GM23338 (cell line): ENCODE measurements at places on chromosomes 3 and 15. TPM values are rescaled to one million over a fixed set of nuclear protein-coding genes. Genes with fewer than 3 reads are reported as not detected.

DNA sequence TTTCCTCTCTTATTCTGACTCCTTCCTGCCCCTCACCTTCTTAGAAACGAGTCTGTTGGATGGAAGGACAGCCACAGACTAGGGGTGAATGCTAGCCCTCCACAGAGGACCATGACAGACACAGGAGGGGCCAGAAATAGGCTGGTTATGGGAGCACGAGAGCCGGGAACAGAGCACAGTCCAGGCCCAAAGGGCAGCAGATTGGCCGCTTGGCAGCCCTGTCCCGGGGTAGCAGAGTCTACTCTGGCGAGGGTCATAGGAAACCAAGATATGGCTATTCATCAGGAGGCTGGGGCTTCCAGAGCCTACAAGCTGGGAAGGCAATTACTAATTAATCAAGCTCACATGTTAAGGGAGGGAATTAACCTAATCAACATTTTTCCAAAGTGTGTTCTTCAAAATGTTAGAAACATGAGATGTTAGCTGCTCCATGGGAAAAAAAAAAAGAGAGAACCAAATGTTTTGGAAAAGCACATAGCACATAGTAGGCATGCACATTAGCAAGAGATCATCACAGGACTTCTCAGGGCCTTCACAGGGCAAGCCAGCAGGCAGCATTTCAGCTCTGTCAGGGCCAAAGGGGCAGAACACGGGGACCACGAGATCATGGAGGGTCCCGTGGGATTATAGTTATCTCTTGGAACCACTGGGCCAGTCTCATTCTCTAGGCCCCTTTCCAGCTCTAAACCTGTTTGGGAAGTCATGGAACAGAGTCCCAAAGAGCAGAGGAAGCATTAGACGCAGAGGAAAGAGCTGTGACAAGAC lies 13.3 kb downstream of the SEMA3G start:
- H3K4me1 ChIP-seq: no peaks in the 10 kb centered on the region
- no peak overlapping the region for H3K4me3 ChIP-seq
- H3K27ac ChIP-seq: no peak overlapping the region
- no peak for DNase-seq

GRCh38 chr3:98711426-98711825 lies 51.7 kb upstream of the ST3GAL6 start:
- H3K27ac ChIP-seq: no peak overlapping the region
- H3K4me3 ChIP-seq: no peak overlapping the region
- no peaks in the 10 kb centered on the region for H3K36me3 ChIP-seq
- DNase-seq: no peak

GRCh38 chr3:129628169-129628522 lies 21.7 kb upstream of the PLXND1 start:
- H3K36me3 ChIP-seq: no peaks in the 10 kb centered on the region
- no peak overlapping the region for H3K27ac ChIP-seq
- peak overlapping the region; percentile 67 for H3K4me3 ChIP-seq
- H3K27me3 ChIP-seq: no peaks in the 10 kb centered on the region
- H3K4me1 ChIP-seq: peaks cover 13% of the 10 kb centered on the region

DNA sequence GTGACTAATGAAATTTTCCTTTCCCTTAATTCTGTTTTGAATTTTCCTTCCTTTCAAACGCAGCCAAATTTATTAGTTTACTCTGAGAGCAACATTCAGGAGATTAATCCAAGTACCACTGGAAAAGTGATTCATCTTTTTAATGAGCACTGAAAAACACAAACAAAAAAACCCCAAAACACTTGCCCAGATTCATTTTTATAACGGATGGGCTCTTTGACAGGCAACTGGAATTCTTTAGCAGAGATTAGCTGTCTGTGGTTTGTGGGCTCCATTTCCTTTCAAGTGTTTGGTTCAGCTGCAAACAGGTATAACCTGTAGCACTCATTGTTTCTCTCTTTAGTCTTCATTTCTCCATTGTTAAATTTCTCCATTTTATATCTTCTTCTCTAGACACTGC lies 3.1 kb upstream of the POLR2M start:
- DNase-seq: no peak
- H3K27me3 ChIP-seq: peaks cover 8% of the 10 kb centered on the region
- no peak overlapping the region for H3K4me3 ChIP-seq
- H3K36me3 ChIP-seq: no peaks in the 10 kb centered on the region
- H3K4me1 ChIP-seq: 0 out of 2 replicates have a peak, but pooled peaks cover 4% of the 10 kb centered on the region

GRCh38 chr3:128128251-128128650 lies 4.6 kb upstream of the RUVBL1 start:
- H3K36me3 ChIP-seq: no peaks in the 10 kb centered on the region
- H3K4me1 ChIP-seq: no peaks in the 10 kb centered on the region
- H3K27me3 ChIP-seq: no peaks in the 10 kb centered on the region
- no peak for DNase-seq

DNA sequence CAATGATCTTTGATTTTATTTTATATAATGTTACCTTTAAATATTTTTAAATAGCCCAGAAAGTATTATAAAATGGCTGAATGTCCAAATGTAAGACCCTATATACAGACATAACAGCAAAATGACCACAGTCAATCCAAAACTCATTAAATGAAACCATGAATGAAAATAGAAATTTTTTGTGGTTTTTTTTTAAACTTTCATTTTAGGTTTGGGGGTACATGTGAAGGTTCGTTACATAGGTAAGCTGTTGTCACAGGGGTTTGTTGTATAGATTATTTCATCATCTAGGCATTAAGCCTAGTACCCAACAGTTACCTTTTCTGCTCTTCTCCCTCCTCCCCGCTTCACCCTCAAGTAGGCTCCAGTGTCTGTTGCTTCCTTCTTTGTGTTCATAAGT lies 108.8 kb downstream of the FAIM start:
- no peaks in the 10 kb centered on the region for H3K4me1 ChIP-seq
- no peaks in the 10 kb centered on the region for H3K36me3 ChIP-seq
- no peak for DNase-seq
- no peak overlapping the region for H3K4me3 ChIP-seq
- H3K27ac ChIP-seq: no peak overlapping the region

GRCh38 chr3:73768524-73769308 lies 144.0 kb upstream of the PDZRN3 start:
- DNase-seq: peak; percentile 16
- H3K27ac ChIP-seq: no peak overlapping the region
- H3K4me3 ChIP-seq: no peak overlapping the region

DNA sequence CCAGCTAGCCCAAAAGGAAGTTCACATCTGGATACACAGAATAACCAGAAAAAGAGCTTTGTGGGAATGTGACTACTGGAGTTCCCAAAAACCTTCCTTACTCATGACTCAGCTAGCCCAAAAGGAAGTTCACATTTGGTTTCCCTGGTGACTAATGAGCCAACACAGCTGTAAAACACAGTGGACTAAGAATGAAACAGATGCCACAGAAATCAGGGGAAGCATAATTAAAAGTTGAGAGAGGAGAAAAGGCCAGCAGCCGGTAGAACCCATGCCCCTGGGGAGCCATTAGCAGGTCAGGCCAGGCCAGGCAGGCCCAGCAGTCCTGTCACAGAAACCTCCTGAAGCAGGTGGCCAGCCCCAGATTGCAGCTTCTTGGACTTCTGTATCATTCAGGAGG lies 130.3 kb downstream of the GHSR start:
- H3K4me3 ChIP-seq: no peak overlapping the region
- no peak for DNase-seq
- no peaks in the 10 kb centered on the region for H3K27me3 ChIP-seq
- no peak overlapping the region for H3K27ac ChIP-seq
- peaks cover 5% of the 10 kb centered on the region; the same call in 1 of the 2 replicates for H3K4me1 ChIP-seq

DNA sequence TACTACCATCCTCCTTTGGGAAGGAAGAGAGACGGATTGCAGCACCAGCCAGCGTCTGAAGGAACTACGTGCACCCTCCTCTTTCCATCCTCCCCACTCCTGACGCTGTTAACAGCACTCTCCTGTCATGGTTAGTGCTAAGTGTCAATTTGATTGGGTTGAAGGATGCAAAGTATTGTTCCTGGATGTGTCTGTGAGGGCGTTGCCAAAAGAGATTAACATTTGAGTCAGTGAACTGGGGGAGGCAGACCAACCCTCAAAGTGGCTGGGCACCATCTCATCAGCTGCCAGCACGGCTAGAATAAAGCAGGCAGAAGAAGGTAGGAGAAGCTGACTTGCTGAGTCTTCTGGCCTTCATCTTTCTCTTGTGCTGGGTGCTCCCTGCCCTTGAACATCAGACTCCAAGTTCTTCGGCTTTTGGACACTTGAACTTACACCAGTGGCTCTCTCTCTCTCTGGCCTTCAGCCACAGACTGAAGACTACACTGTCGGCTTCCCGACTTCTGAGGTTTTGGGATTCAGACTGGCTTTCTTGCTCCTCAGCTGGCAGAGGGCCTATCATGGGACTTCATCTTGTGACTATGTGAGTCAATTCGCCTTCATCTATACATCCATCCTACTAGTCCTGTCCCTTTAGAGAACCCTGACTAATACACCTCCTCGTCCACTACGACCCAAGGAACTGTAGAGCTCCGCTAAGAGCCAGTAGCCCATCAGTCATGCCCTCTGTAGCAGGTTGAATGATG lies 128.2 kb upstream of the HES1 start:
- no peak for DNase-seq
- peaks cover 11% of the 10 kb centered on the region for H3K27me3 ChIP-seq
- H3K4me3 ChIP-seq: no peak overlapping the region
- no peaks in the 10 kb centered on the region for H3K36me3 ChIP-seq
- H3K4me1 ChIP-seq: peaks cover 22% of the 10 kb centered on the region

DNA sequence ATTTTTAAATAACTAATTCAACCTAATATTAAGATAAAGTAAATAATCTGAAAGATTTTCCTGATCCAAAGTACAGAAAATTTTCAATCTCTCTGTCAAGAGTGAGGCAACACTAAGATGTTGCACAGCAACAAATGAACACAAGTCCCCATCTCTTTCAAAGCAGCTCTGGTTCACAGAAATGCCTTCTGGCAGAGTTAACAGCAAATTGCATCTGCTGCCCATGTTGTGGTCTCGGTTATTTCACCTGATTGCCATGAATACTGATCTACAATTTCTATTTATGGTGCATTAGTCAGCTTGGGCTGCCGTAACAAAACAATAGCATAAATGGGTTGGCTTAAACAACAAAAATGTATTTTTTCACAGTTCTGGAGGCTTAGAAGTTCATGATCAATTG lies 167.3 kb downstream of the BCHE start:
- no peaks in the 10 kb centered on the region for H3K27me3 ChIP-seq
- H3K4me3 ChIP-seq: no peak overlapping the region
- H3K36me3 ChIP-seq: no peaks in the 10 kb centered on the region
- no peak overlapping the region for H3K27ac ChIP-seq

- H3K4me1 ChIP-seq: peaks cover 10% of the 10 kb centered on the region; the same call in 1 of the 2 replicates
- peak overlapping the region; percentile 91 for H3K27ac ChIP-seq
- H3K36me3 ChIP-seq: peaks cover 18% of the 10 kb centered on the region
- H3K27me3 ChIP-seq: no peaks in the 10 kb centered on the region
These were observed 596 bp upstream of the SGO1 start for GRCh38 chr3:20186600-20187004.

DNA sequence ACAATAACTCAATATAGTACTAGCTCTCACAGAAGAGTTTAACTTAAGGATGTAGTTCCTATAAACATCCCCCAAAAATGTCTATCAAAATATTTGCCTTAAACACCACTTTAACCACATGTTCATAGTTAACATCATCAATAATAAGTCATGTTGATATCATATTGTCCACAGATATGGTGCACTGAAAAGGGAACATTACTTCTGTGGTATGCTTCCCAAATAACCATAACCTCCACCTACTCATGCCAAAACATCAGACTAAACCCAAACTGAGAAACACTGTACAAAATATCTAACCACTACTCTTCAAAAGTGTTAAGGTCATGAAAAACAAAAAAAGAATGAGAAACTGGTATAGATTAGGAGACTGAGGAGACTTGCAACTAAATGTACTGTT lies 32.9 kb downstream of the SLC4A7 start:
- peaks cover 6% of the 10 kb centered on the region; the same call in 1 of the 2 replicates for H3K4me1 ChIP-seq
- no peak overlapping the region for H3K4me3 ChIP-seq
- DNase-seq: no peak
- no peaks in the 10 kb centered on the region for H3K27me3 ChIP-seq

DNA sequence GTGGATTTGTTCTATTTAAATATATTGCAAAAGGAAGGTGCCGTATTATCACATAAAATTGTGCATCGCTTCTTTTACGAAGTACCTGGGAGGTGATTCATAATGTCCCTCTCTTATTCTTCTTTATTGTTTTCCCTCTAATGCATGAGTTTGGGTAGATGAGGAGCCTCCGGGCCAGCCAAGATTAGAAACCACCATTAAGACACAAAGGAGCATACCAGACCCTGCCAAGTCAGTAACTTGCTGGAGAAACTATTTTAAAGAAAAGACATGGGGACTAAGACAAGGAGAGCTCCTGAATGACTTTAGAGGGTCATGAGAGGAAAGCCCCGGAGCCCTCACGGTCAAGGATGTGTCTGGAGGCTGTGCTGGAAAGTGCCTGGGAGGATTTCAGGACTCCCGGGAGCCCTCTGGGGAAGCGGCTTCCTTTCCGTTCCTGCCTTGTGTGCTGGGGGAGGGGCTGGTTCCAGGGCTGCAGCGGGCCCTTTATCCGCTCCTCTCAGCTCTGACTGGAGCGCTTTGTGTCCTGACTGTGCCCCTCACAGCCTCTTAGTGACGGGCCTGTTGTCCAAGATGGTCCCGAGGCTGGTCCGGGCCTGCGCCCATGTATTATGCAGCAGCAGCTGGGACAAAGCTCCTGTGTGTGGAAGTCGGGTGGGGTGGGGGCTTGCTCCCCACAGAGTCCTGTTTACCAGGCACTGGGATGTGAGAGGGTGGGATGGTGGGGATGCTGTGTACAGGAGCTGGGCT lies 35.7 kb downstream of the CORO2B start:
- H3K4me3 ChIP-seq: peak overlapping the region; percentile 20; the same call in 1 of the 2 replicates
- H3K4me1 ChIP-seq: peaks cover 27% of the 10 kb centered on the region
- DNase-seq: peak; percentile 88
- H3K27me3 ChIP-seq: no peaks in the 10 kb centered on the region
- H3K27ac ChIP-seq: no peak overlapping the region
- no peaks in the 10 kb centered on the region for H3K36me3 ChIP-seq

GRCh38 chr3:32177702-32178198 lies 60.7 kb upstream of the CMTM8 start:
- no peaks in the 10 kb centered on the region for H3K27me3 ChIP-seq
- no peaks in the 10 kb centered on the region for H3K4me1 ChIP-seq
- no peaks in the 10 kb centered on the region for H3K36me3 ChIP-seq
- DNase-seq: peak; percentile 95
- H3K4me3 ChIP-seq: no peak overlapping the region

- no peaks in the 10 kb centered on the region for H3K27me3 ChIP-seq
- H3K4me1 ChIP-seq: no peaks in the 10 kb centered on the region
- peak; percentile 73 for DNase-seq
- no peaks in the 10 kb centered on the region for H3K36me3 ChIP-seq
- H3K4me3 ChIP-seq: no peak overlapping the region
- no peak overlapping the region for H3K27ac ChIP-seq
These were observed 262.3 kb downstream of the GAP43 start for GRCh38 chr3:115885621-115886020.

The CLCN2 gene
- 9.2 and 10.7 TPM in 2 replicates for total RNA-seq

The GOLGA8H gene
- 0.63 and 1.2 TPM in 2 replicates for total RNA-seq

The GPR27 gene
- 11.3 and 11.8 TPM in 2 replicates for total RNA-seq

The TLR9 gene
- total RNA-seq: not detected in 2 replicates

The CPN2 gene
- 0.14 TPM in 1 of 2 replicates, not detected in the other for total RNA-seq

The TTC23 gene
- 17.0 and 25.2 TPM in 2 replicates for total RNA-seq

The TWF2 gene
- 120 and 123 TPM in 2 replicates for total RNA-seq

The RAMAC gene
- 27.4 and 29.2 TPM in 2 replicates for total RNA-seq

The GOLGA8B gene
- total RNA-seq: 30.0 and 50.2 TPM in 2 replicates
